ENCODE measurements at places on chromosomes 4 and X. TPM values are rescaled to one million over a fixed set of nuclear protein-coding genes. Genes with fewer than 3 reads are reported as not detected.

Gene P2RY8
- total RNA-seq = 158 TPM

Gene CFI
- not detected for total RNA-seq

Gene CYSLTR1
- 7.2 TPM for total RNA-seq

Gene GIMD1
- not detected for total RNA-seq

Gene GLRA3
- total RNA-seq = not detected

Gene TEX11
- not detected for total RNA-seq

Gene SPATA18
- total RNA-seq = not detected

Measured in CD4-positive, CD25-positive, alpha-beta regulatory T cell (primary cell).